ENCODE measurements at places on chromosomes 13 and 19. TPM values are rescaled to one million over a fixed set of nuclear protein-coding genes. Genes with fewer than 3 reads are reported as not detected.

Gene SPATA13
- total RNA-seq, result 26.5 TPM

Gene ATP8B3
- 1.6 TPM for total RNA-seq

Gene CCDC97
- total RNA-seq, result 20.6 TPM

Gene PRRG2
- total RNA-seq, result 13.8 TPM

GRCh38 chr19:10269333-10270179 lies 1.4 kb upstream of the ICAM1 start:
- peak overlapping the region; percentile 82 for H3K27ac ChIP-seq
- H3K4me3 ChIP-seq, result peak overlapping the region; percentile 47
- DNase-seq, result peak; percentile 93
- H3K36me3 ChIP-seq, result peaks cover 4% of the 10 kb centered on the region
- H3K4me1 ChIP-seq, result peaks cover 26% of the 10 kb centered on the region
- no peaks in the 10 kb centered on the region for H3K27me3 ChIP-seq

DNA sequence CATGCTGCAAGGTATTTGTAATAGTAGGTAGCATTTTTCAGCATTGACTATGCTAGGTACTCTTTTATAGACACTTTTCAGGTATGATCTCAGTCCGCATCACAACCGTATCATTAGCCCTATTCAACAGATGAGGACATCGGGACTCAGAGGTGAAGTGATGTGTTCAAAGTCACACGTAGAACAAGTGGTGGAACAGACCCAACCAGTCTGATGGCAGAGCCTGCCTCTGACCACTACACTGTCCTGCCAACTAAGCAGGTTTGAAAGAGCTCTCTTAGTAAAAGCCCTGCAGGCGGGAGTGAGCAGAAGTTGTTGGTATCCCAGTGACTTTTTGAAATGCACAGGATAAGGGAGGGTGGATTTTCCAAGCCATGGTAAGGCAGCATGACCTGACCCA lies 20.2 kb downstream of the PAF1 start:
- peak overlapping the region; percentile 86 for H3K27ac ChIP-seq
- peaks cover 29% of the 10 kb centered on the region for H3K4me1 ChIP-seq
- H3K27me3 ChIP-seq, result no peaks in the 10 kb centered on the region
- no peak for DNase-seq
- peaks cover 43% of the 10 kb centered on the region for H3K36me3 ChIP-seq

DNA sequence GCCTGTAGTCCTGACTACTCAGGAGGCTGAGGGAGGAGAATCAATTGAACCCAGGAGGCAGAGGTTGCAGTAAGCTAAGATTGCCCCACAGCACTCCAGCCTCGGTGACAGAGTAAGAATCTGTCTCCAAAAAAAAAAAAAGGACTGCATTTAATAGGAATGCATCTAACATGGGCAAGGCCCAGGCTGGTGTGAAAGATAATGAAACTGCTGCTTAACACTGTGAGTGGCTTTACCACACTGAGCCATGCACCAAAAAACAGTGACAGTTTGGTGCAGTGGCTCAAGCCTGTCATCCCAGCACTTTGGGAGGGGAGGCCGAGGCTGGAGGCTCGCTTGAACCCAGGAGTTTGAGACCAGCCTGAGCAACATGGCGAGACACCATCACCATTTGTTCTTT lies 8.6 kb downstream of the GTF2F1 start:
- no peaks in the 10 kb centered on the region for H3K27me3 ChIP-seq
- H3K4me1 ChIP-seq, result no peaks in the 10 kb centered on the region
- DNase-seq, result no peak
- H3K4me3 ChIP-seq, result no peak overlapping the region
- no peak overlapping the region for H3K27ac ChIP-seq

DNA sequence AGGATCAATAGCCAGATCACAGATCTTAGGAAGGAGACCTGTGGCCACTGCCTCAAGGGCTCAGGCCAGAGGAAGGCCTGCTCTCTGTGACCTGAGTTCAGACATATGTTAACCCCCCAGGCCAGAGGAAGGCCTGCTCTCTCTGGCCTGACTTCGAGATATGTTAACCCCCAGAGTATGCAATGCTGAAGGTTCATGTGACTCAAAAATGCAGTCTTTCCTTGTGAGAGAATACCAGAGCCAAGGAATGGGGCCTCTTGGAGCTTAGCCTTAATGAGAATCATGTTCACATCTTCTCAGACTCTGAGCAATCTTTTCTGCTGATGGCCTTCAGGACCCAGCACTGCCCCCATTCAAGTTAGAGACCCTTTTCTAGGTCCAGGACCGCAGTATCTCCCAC lies 36.7 kb downstream of the MBNL2 start:
- DNase-seq, result no peak
- H3K27ac ChIP-seq, result peak overlapping the region; percentile 77
- H3K36me3 ChIP-seq, result no peaks in the 10 kb centered on the region
- no peaks in the 10 kb centered on the region for H3K27me3 ChIP-seq

DNA sequence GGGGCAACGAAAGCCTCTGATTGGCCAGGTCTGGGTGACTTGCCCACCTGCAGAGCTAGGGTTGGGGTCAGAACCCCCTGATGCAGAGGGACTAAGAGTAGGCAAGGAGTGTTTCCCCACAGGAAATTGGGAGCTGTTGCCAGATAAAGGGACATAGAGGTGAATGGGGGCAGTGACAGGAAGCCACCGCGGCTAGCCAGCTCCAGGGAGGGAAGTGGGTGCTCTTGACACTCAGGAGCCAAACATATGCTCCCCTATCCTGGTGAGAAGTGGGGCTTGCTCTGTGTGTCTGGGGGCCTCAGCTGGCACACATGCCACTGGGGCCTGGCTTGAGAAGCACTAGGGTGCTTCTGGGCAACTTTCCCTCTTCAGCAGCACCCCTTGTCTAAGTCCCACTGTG lies 26.0 kb downstream of the WDR88 start:
- H3K4me3 ChIP-seq, result no peak overlapping the region
- H3K27ac ChIP-seq, result no peak overlapping the region
- no peaks in the 10 kb centered on the region for H3K4me1 ChIP-seq
- H3K27me3 ChIP-seq, result no peaks in the 10 kb centered on the region
- no peak for DNase-seq

All from suprapubic skin (tissue), 4 donors.